HepG2 (cell line): ENCODE measurements at places on chromosomes 6 and 20.

DNA sequence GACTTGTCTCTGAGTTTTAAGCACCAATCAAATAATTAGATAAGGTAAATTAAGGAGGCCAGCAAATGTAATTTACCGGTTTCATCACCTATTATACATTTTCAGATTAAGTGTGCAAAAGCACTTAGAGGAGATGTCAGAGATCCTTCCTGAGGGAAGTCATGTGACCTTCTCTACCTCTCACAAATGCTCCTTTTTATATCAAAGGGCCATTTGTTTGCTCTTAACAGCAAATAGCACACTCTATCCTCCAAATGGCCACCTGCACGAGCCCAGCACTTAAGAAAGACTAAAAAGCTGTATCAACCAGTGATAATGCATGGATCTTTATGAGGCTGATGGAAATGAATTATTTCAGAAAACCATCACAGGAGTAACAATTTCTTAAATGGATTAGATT, 149.4 kb downstream of the ELOVL4 start:
- H3K4me1 ChIP-seq, result no peaks in the 10 kb centered on the region
- no peak overlapping the region for H3K4me3 ChIP-seq
- H3K27me3 ChIP-seq, result no peaks in the 10 kb centered on the region; the same call in 1 of the 2 replicates
- no peak for DNase-seq
- no peak overlapping the region for H3K27ac ChIP-seq

- no peak overlapping the region for H3K27ac ChIP-seq
- peaks cover 62% of the 10 kb centered on the region for H3K4me1 ChIP-seq
- no peak overlapping the region for H3K4me3 ChIP-seq
- H3K27me3 ChIP-seq, result no peaks in the 10 kb centered on the region
Observed at GRCh38 chr6:87674290-87674689, 27.7 kb downstream of the AKIRIN2 start.

DNA sequence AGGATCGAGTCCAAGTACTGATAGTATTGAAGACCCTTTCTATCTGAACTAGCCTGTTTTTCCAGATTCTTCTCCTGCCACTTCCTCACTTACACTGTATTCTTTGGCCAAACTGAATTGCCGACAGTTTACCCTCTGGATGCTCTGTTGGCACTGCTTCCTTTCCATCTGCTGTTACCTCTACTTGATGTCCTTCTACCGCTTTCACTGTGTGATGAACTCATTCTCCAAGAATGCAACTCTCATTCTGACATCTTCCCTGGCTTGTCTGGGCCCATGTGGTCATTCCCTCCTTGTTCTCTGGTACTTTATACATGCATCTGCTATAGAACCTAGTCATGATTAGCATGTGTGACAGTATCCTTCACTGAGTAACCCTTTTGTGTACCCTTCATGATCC, 16.3 kb downstream of the RPRD1B start:
- no peak overlapping the region for H3K4me3 ChIP-seq
- peaks cover 17% of the 10 kb centered on the region for H3K36me3 ChIP-seq
- peak; percentile 62 for DNase-seq
- H3K27me3 ChIP-seq, result no peaks in the 10 kb centered on the region

DNA sequence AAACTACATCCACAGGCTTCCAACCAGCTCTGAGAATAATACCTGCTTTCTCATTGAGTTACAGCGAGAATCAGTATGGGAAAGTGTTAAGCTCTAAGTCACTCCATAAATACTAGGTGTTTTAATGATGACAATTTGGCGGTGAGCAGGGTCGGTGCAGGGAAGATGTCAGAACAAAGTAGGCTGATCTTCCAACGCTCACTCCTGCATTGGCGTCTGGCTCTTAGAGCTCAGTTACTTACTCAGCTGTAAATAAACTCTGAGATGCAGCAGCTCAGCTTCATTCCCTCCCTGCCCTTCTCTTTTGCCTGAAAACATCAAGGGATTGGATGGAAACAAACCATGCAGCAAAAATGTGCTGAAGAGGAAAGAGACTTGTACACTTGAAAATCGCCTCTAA, 102.5 kb upstream of the SPACA1 start:
- H3K4me1 ChIP-seq, result peaks cover 11% of the 10 kb centered on the region
- no peaks in the 10 kb centered on the region for H3K36me3 ChIP-seq
- H3K4me3 ChIP-seq, result no peak overlapping the region
- H3K27ac ChIP-seq, result no peak overlapping the region
- peaks cover 14% of the 10 kb centered on the region; the same call in 2 of the 3 replicates for H3K27me3 ChIP-seq

GRCh38 chr6:112879920-112880413, 532.8 kb downstream of the RFPL4B start:
- H3K27me3 ChIP-seq, result no peaks in the 10 kb centered on the region; the same call in 2 of the 3 replicates
- no peak overlapping the region for H3K27ac ChIP-seq
- no peaks in the 10 kb centered on the region for H3K36me3 ChIP-seq
- H3K4me1 ChIP-seq, result 0 out of 2 replicates have a peak, but pooled peaks cover 6% of the 10 kb centered on the region
- H3K4me3 ChIP-seq, result peak overlapping the region; percentile 79

GRCh38 chr6:163984124-163984936, 569.8 kb downstream of the QKI start:
- H3K4me1 ChIP-seq, result no peaks in the 10 kb centered on the region
- DNase-seq, result no peak
- no peaks in the 10 kb centered on the region for H3K36me3 ChIP-seq
- H3K4me3 ChIP-seq, result no peak overlapping the region
- H3K27ac ChIP-seq, result no peak overlapping the region

DNA sequence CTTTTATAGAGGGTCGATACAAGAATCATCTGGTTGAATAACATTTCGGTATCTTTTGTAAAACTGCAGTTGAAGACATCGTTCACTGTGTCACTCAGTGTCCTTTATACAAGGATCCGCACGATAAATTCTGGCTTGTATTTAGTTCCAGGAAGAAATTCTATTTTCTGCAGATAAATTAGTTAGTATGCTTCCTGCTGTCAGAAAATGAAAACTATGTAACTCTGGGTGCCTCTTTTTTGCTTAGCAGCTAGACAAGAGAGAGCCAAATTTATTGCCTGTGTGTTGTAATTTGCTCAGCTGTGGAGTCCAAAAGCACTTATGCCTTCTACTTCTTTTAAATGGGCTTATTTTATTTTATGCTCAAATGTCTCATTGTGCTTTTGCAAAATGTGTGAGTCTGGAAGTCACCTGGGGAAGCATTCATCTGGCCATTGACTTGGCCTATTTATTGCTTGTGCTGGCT, 56.5 kb upstream of the KCNK16 start:
- no peak for DNase-seq
- no peaks in the 10 kb centered on the region for H3K27me3 ChIP-seq
- no peaks in the 10 kb centered on the region for H3K4me1 ChIP-seq

DNA sequence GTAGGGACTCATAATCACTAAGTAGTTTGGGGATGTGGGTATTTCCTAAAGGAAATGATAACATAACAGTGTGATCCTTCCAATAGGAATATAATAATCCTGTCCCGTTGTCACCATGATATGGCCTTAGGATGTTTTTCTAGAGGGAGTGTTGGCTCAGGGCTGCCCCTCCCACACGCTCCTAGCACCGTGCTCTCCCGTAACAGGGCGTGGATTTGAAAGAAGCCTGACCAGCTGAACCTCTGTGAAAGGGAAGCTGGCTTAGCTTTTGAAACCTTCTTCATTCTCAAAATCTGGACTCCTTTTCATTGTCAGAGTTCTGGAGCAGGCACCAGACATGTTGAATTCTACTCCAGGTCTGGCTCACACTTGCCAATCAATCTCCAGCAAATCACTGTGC, 103.4 kb upstream of the SASH1 start:
- no peak overlapping the region for H3K27ac ChIP-seq
- H3K4me3 ChIP-seq, result no peak overlapping the region
- H3K27me3 ChIP-seq, result no peaks in the 10 kb centered on the region
- H3K4me1 ChIP-seq, result no peaks in the 10 kb centered on the region

- DNase-seq, result no peak
- H3K4me3 ChIP-seq, result no peak overlapping the region
- H3K27ac ChIP-seq, result no peak overlapping the region
- no peaks in the 10 kb centered on the region for H3K36me3 ChIP-seq
- H3K27me3 ChIP-seq, result peaks cover 88% of the 10 kb centered on the region
Observed at GRCh38 chr20:58794510-58795180, 56.1 kb downstream of the GNAS-AS1 start.
